Activated naive CD4-positive, alpha-beta T cell treated with anti-CD3 and anti-CD28 coated beads for 36 hours (primary cell): ENCODE measurements at places on chromosomes 6 and 20. TPM values are rescaled to one million over a fixed set of nuclear protein-coding genes. Genes with fewer than 3 reads are reported as not detected.

GRCh38 chr6:26103141-26103769 is 16.0 kb downstream of the HFE start:
- no peak for DNase-seq

- no peak for DNase-seq
Measured at GRCh38 chr6:71349395-71349794, 60.8 kb downstream of the OGFRL1 start.

DNA sequence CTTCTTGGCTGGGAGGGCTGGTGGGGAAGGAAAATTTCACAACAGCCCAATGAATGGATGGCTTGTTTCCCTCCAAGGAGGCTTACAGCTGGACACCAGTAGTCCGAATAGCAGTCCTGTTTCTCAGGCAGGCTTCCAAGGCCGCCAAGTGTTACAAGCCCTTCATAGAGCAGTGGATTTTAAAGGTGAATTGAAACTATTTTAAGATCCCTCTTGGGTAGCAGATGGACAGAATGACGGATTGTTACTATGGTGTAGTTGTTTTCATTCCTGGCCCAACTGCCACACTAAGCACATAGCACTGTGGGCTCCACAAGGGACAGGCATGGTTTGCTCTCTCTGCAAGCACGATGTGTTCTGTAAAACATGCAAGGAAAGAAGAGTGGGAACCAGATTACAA is 203.3 kb upstream of the TAB2 start:
- DNase-seq, result no peak

DNA sequence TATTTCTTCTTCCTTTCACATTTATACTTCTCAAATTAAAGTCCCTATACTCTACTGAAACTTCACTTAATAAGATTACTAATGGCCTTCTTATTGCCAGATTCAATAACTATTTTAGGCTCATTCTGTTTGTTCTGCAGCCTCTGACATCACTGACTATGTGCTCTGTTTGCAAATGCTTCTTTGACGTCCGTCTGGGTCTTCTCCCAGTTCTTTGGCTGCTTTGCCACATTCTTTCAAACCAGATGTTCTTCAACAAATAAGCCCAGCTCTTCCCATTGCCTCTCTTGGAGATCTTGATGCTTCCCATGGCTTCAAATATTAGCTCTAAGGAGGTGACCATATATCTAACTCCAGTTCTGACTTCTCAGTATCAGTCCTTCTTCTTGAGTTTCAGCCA is 117.4 kb downstream of the BTBD9 start:
- DNase-seq, result no peak

- DNase-seq, result no peak
Measured at GRCh38 chr6:31978831-31979230, 3.0 kb upstream of the C4A start.

- no peak for DNase-seq
Measured at GRCh38 chr20:10357974-10358373, 76.0 kb downstream of the MKKS start.

GRCh38 chr6:145271577-145271976 is 463.7 kb downstream of the EPM2A start:
- DNase-seq, result no peak

The GINS1 gene
- 25.5 TPM for total RNA-seq

The EYA4 gene
- total RNA-seq, result not detected

The LHFPL5 gene
- not detected for total RNA-seq

The ISM1 gene
- total RNA-seq, result 0.29 TPM

The MYT1 gene
- total RNA-seq, result 0.05 TPM
